Kidney tubule cell (primary cell): ENCODE measurements at places on chromosomes 11 and 22.

GRCh38 chr22:27778294-27779090 lies 23.1 kb downstream of the MN1 start:
- no peak for DNase-seq

DNA sequence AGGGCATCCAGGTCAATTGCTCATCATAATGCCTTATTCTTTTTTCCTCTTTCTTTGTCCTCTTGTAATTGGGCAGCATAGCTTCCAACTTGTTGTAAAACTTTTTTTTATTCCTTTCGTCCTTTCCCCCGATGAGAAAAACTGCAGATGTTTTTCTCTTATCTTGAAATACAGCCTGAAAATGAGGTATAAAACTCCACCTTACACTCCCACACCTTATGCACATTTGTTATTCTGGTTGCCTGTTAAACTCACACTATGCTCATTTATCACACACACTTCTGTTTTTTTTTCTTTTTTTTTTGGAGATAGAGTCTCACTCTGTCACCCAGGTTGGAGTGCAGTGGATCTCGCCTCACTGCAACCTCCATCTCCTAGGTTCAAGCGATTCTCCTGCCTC lies 1.9 kb upstream of the OR51A2 start:
- DNase-seq, result no peak

GRCh38 chr11:114302663-114303062 lies 6.5 kb downstream of the NNMT start:
- DNase-seq, result no peak

- DNase-seq, result no peak
These were observed 20.7 kb upstream of the NCF4 start for GRCh38 chr22:36840106-36840505.

- no peak for DNase-seq
These were observed 15.4 kb downstream of the SELENOO start for GRCh38 chr22:50216055-50216683.

GRCh38 chr11:117851852-117852251 lies 24.6 kb downstream of the FXYD6 start:
- DNase-seq, result no peak
